Fibroblast of skin of left biceps (primary cell): ENCODE measurements at places on chromosomes 1 and 21.

DNA sequence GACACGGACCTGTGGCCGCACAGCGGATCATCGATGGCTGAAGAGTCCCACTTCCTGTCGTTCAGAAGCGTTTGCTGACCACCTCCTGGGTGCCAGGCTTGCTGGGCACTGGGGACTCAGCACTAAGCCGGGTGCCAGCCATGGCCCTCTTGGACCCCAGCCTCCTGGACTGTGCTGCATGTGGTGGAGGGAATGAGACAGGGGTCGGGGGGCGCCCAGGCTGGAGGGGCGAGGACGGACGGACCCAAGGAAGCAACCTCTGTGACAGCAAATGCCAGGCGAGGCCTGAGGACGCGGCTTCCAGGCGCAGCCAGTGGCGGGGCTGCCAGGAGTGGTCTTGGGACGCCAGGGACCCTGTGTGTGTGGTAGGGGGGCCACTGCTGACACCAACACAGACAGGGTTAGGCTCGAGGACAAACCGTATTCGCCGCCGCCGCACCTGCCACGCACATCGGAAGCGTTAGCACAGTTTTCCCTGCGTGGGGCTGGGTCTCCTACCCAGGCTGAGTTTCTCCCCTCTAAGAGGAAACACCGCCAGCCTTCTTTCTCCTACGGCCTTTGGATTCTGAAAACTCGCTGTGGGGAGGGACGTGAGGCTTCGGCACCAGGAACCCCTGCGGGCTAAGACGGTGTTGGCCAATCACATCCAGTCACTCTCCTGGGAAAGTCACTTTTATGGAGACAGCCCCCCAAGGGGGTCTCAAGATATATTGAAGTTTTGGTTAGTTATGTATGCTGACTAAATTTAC lies 3.1 kb upstream of the MXRA8 start:
- DNase-seq = no peak

GRCh38 chr1:26370591-26371382 lies 1.8 kb downstream of the ZNF683 start:
- no peak for DNase-seq

- no peak for DNase-seq
Observed at GRCh38 chr1:81053826-81054225, 746.9 kb upstream of the ADGRL2 start.

GRCh38 chr21:33427051-33427450 lies 23.8 kb downstream of the IFNGR2 start:
- DNase-seq = no peak

- no peak for DNase-seq
Observed at GRCh38 chr1:93588206-93588605, 93.4 kb downstream of the BCAR3 start.

GRCh38 chr1:179883040-179883744 lies 1.1 kb downstream of the TOR1AIP1 start:
- DNase-seq = no peak

DNA sequence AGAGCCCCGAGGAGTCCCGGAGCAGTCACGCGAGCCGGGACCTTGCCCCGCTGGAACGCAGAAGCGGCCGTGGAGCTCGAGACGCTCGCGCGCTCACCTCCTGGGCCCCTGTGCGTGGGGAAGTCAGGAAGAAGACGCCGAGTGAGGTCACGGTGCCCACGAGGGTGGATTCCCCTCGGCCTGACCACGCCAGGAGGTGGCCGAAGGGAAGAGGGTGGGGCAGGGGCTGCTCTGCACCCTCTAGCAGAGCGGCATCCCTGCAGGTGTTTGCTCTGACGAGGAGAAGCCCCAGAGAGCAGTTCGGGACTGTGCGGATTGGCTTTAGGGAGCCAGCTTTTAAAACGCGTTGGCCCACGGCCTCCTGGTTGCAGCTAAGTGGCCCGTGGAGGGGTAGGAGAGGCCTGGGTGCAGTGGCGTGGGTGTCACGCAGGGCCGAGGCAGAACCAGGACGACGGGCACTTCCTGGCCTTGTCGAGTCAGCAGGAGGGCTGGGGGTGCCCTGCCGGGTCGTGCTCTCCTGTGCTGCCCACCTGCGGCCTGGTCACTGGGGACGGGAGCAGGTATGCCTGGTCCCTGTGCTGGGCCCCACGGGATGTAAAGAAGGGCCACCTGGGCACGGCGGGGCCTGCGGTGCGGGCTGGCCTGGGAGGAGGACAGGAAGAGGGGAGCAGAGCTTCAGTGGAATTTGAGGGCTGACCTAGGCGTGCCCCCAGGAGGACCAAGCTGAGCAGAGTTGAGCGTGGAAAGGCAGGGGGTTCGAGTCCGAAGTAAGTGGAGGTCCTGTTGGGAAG lies 1.0 kb downstream of the PDXK start:
- DNase-seq = no peak

- DNase-seq = no peak
Observed at GRCh38 chr1:225767634-225768540, 9.7 kb upstream of the SRP9 start.

DNA sequence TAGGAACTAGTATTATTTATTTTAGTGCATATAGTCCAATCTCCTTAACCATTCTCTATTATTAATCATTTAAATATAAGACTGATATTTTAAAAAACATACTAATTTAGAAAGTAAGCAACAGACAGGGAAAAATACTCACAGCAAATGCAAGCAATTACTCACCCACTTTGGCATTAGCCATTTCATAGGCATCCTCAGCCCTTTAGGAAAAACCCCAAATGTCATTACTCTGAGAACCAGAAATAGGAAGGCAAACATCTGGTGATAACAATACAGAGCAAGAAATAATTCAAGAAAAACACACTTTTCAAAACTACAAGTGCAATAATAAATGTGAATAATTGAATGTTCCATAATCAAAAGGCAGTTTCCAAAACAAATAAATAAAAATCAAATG lies 545.1 kb downstream of the PLPP3 start:
- no peak for DNase-seq

DNA sequence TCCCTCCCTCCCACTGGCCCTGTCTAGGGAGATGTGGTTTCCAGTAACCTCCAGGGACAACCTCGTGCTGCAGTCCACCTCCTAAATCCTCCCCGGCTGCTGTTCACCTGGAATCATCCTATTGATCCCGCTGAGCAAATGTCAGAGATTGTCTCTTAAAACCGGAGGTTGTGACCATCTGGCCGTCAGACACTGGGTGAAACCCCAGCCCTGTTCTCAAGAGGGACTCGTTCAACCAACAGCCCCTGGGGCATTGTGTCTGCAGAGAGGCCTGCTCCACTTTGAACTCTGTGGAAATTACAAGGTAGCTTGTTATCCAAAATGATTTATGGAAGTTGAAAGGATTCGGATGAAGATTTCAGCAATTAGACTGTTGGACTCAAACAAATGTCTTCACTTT lies 498.0 kb downstream of the MATN1 start:
- no peak for DNase-seq

DNA sequence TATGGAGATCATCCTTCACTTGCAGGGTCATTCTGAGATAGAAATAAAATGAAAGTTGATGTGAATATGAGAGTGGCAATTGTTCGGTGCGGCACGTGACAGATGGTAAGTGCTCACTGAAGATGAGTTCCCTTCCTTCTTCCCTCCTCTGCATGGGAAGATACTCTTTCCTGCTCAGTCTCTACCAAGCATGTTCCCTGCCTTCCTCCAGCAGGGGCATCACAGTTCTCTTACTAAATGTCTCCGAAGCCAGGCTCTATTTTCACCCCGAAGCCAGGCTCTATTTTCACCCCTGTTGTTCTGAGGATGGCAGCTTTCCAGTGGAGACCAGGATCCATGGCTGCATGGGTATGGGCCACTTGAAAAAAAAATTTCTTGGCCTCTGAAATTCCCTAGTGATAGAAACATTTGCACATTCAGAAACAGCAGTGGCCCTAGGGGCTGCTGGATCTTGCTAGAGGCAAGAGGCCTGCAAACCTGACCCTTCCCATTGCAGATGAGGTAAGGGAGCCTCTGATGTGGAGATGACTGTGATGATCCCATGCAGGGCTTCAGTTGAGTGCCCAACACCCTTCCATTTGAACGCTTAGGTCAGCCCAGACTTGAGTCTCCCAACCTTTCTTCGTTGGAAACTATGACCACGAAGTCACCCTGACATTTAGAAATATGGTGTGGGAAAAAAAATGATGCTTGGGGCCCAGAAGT lies 123.7 kb upstream of the HMGB4 start:
- DNase-seq = no peak

DNA sequence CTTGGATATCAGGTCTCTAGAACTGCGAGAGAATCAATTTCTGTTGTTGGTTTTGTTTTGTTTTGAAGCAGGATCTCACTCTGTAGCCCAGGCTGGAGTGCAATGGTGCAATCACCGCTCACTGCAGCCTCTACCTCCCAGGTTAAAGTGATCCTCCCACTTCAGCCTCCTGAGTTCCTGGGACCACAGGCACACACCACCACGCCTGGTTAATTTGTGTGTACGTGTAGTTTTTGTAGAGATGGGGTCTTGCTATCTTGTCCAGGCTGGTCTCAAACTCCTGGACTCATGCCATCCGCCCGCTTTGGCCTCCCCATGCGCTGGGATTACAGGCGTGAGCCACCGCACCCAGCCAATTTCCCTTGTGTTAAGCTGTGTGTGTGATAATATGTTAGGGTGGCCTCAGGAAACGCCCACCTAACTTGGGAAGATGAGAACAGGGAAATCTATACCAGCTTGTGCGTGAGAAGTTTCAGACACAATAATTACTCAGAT lies 109.6 kb downstream of the SIK1 start:
- no peak for DNase-seq

- no peak for DNase-seq
Observed at GRCh38 chr21:29301691-29302090, 3.0 kb downstream of the BACH1 start.

GRCh38 chr1:212514782-212515181 lies 82.1 kb downstream of the NENF start:
- no peak for DNase-seq

DNA sequence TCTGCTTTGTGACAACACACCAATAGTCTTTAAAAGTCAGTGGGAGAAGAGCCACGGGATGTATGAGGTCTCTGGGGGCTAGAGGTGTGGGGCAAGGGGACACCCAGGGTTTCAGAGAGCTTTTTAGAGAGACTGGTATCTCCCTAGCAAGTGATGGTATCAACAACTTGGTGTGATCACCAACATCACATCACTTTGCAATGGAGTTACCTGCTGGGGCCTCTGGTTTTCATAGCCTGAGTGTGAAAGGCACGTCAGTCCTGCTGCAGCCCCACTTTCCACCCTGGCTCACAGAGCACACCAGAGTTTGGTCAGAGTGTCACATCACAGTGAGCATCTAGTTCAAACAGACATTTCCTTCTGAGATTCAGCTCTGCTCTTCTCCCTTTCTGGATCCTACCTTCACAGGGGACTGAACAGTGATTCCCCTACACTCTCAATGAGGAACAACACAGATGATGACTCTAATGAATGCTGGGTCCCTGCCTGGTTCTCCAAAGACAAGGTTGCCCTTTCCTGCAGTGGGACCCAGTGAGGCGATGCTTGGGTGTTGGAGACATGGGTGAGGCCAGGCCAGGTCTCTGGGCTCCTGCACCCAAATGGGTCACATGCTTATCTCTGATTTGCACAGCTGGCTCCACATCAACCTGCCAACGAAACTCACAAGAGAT lies 2.0 kb upstream of the MAN1C1 start:
- no peak for DNase-seq

DNA sequence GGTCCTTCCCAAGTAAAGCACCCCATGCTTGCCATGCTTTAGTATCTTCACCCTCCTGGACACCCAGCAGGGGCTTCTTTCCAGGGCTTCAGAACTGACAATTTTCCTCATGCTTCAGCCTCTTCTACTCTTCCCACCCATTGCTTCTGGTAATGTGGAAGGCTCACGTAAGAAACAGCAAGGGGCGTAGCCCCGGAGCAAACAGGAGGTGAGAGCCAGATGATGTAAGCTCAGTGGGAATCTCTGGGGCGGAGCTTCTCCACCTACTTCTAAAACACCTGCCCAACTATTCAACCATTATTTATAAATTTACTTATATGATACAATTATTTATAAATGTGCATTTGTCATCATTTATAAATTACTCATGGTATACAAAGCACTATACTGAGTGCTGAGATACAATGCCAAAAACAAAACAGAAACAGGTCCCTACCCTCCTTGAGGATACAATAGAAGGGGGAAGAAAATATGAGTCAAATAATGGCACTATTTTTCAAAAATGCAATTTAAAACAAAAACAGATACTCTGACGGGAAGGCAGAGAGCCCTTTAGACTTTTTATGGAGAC lies 140.1 kb upstream of the CAMK1G start:
- DNase-seq = no peak

DNA sequence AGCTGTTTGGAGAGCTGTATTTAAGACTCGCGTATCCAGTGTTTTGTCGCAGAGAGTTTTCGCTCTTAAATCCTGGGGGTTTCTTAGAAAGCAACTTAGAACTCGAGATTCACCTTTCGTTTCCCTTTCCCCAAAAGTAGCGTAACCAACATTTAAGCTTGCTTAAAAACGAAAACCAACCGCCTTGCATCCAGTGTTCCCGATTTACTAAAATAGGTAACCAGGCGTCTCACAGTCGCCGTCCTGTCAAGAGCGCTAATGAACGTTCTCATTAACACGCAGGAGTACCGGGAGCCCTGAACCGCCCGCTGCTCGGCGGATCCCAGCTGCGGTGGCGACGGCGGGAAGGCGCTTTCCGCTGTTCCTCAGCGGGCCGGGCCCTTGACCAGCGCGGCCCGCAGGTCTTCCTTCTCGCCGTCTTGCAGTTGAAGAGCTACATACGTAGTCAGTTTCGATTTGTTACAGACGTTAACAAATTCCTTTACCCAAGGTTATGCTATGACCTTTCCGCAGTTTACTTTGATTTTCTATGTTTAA lies 1.9 kb downstream of the OLIG1 start:
- no peak for DNase-seq

GRCh38 chr1:11058595-11059154 lies 1.1 kb downstream of the SRM start:
- DNase-seq = no peak
